ENCODE measurements at places on chromosomes 13 and 19.

DNA sequence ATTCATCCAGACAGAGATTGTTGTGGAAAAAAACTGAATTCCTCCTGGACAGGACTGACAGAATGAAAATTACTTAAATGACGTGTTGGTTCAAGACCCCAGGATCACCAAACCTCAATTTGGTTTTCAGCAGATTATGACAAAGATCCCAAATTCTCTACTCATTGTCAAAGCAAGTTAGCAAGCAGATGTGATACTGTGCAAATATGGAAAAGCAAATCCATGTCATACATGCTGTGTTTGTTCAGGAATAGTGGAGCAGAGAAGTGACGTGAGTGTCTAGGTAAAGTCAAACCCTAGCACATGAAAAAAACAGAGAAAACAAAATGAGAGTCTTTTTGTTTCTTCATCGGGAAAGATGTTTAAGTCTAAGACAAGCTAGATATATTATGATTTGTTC, 169.2 kb upstream of the NBEA start:
- H3K27me3 ChIP-seq: peaks cover 4% of the 10 kb centered on the region
- H3K27ac ChIP-seq: no peak overlapping the region
- no peak overlapping the region for H3K4me3 ChIP-seq
- peaks cover 10% of the 10 kb centered on the region for H3K4me1 ChIP-seq
- no peaks in the 10 kb centered on the region for H3K36me3 ChIP-seq
- DNase-seq: no peak

- H3K4me3 ChIP-seq: peak overlapping the region; percentile 71
- H3K27me3 ChIP-seq: no peaks in the 10 kb centered on the region
- peaks cover 13% of the 10 kb centered on the region for H3K36me3 ChIP-seq
Measured at GRCh38 chr13:98326291-98326690, 149.2 kb upstream of the RNF113B start.

GRCh38 chr13:112252804-112253590, 123.2 kb upstream of the SPACA7 start:
- DNase-seq: no peak
- no peaks in the 10 kb centered on the region for H3K36me3 ChIP-seq
- H3K27ac ChIP-seq: no peak overlapping the region
- no peak overlapping the region for H3K4me3 ChIP-seq
- H3K27me3 ChIP-seq: peaks cover 21% of the 10 kb centered on the region

GRCh38 chr19:54551293-54551692, 22.3 kb upstream of the LILRA2 start:
- H3K4me3 ChIP-seq: no peak overlapping the region
- peaks cover 7% of the 10 kb centered on the region for H3K36me3 ChIP-seq
- H3K4me1 ChIP-seq: no peaks in the 10 kb centered on the region
- peaks cover 8% of the 10 kb centered on the region for H3K27me3 ChIP-seq
- no peak overlapping the region for H3K27ac ChIP-seq
- DNase-seq: no peak

- no peak overlapping the region for H3K27ac ChIP-seq
- H3K27me3 ChIP-seq: peaks cover 6% of the 10 kb centered on the region
- H3K4me1 ChIP-seq: peaks cover 14% of the 10 kb centered on the region
- no peak overlapping the region for H3K4me3 ChIP-seq
Measured at GRCh38 chr19:5824751-5825150, 14.8 kb downstream of the FUT6 start.

GRCh38 chr13:74214321-74214720, 80.1 kb upstream of the KLF12 start:
- no peak overlapping the region for H3K4me3 ChIP-seq
- H3K27me3 ChIP-seq: no peaks in the 10 kb centered on the region
- H3K36me3 ChIP-seq: no peaks in the 10 kb centered on the region
- peaks cover 8% of the 10 kb centered on the region for H3K4me1 ChIP-seq

DNA sequence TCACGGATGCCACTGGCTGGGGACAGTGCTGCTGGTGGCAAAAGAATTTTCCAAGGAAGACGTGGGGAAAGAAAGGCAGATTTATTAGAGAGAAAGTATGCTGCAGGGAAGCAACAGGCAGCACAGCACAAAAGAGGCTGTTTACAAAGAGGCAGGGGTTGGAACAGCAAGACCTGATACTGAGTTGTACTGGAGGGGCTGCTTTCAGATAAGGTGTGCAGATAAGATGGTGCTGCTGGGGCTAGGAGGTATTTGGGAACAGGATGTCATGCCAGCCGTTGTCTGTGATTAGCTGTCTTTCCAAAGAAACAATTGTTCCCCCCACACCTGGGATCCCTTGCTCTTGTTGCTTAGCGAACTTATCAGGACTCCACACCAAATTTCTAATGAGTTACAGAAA, 2023.3 kb upstream of the PCDH20 start:
- H3K36me3 ChIP-seq: no peaks in the 10 kb centered on the region
- no peak overlapping the region for H3K4me3 ChIP-seq
- peaks cover 6% of the 10 kb centered on the region for H3K4me1 ChIP-seq
- H3K27ac ChIP-seq: peak overlapping the region; percentile 22
- DNase-seq: no peak

DNA sequence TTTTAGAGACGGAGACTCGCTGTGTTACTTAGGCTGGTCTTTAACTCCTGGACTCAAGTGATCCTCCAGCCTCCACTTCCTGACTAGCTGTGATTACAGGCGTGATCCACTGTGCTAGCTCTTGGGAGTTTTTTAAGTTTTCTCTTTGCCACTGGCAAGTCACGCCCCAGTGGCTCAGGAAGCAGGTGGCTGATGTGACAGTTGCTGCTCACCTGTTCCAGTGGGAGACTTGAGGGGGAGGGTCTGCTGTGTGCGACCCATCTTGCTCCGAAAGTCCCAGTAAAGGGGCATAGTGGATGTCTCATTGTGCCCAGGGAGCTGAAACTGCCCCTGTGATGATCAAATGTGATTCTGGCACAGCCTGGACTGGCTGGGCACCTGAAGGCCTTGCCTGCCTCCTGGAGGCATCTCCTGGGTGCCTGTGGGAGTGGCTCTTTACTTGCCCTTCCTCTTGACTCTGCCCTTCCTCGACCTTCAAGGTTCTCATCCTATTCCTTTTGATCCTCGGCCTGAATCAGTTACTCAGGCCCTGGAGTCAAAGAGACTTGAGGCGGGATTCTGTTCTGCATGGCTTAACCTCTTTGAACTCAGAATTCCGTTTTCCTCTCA, 7.8 kb downstream of the SMARCA4 start:
- H3K27me3 ChIP-seq: no peaks in the 10 kb centered on the region
- no peak for DNase-seq
- peak overlapping the region; percentile 98 for H3K27ac ChIP-seq
- H3K4me3 ChIP-seq: peak overlapping the region; percentile 2

- no peak overlapping the region for H3K27ac ChIP-seq
- DNase-seq: peak; percentile 76
Measured at GRCh38 chr13:40666933-40667621, 636 bp upstream of the FOXO1 start.

DNA sequence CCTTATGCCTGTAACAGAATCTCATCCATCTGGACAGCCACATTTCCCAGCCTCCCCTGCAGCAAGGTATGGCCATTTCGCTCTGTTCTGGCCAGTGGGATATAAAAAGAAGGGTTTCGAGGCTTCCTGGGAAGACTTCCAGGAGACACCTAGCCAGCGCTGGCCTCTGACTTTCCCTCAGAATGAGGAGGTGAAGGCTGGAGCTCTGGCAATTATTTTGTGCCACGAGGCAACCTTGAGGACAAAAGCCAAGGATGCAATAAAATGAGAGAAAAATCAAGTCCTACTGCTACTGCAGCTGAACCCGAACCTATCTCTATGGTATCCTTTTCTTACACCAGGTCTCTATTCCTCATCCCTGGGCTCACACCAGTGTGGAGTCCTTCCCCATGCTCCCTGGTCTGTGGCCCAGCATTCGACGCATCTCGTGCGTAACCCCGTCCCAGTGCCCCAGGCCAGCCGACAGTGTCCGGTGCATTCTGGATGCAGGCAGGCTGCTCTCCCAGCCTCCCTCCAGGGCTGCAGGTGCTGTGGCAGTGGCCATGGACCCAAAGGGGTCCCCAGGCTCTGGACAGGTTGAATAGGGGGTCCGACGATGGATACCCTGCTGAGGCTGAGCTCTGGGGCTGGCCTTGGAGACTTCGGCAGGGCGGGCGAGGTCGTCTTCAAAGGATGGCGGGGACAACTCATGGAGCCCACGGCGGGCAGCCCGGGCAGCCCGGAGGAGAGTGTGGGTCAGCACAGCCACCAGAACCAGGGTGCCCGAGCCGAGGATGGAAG, 12.2 kb downstream of the TMEM221 start:
- H3K4me1 ChIP-seq: no peaks in the 10 kb centered on the region
- no peak overlapping the region for H3K27ac ChIP-seq
- H3K27me3 ChIP-seq: peaks cover 12% of the 10 kb centered on the region
- DNase-seq: no peak
- H3K36me3 ChIP-seq: peaks cover 19% of the 10 kb centered on the region

GRCh38 chr13:75341028-75341427, 140.9 kb downstream of the TBC1D4 start:
- H3K36me3 ChIP-seq: peaks cover 18% of the 10 kb centered on the region
- no peak for DNase-seq
- no peaks in the 10 kb centered on the region for H3K4me1 ChIP-seq

- no peak overlapping the region for H3K27ac ChIP-seq
- H3K36me3 ChIP-seq: no peaks in the 10 kb centered on the region
- H3K4me3 ChIP-seq: no peak overlapping the region
- no peaks in the 10 kb centered on the region for H3K4me1 ChIP-seq
- no peak for DNase-seq
- H3K27me3 ChIP-seq: peaks cover 96% of the 10 kb centered on the region
Measured at GRCh38 chr19:3008994-3009393, 20.1 kb downstream of the TLE2 start.

DNA sequence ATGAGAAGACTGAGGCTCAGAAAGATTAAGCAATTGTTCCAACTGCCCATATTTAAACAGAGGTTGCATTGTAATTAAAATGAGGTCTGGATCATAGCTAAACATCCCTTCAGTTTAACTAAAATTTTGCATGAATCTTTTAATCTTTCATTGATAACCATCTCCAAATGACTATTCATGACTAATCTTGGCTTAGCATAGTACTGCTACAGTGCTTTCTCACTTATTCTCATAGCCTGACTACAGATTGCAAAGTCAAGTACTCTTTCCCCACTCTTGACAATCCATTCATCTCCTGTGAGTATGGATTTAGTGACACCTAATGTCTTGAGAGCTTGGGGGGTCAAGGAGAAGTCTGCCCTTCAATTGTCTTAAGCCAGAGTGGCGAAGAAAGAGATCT, 258.4 kb downstream of the RFC3 start:
- H3K4me3 ChIP-seq: no peak overlapping the region
- DNase-seq: no peak
- no peaks in the 10 kb centered on the region for H3K36me3 ChIP-seq
- no peaks in the 10 kb centered on the region for H3K4me1 ChIP-seq
- H3K27me3 ChIP-seq: no peaks in the 10 kb centered on the region

DNA sequence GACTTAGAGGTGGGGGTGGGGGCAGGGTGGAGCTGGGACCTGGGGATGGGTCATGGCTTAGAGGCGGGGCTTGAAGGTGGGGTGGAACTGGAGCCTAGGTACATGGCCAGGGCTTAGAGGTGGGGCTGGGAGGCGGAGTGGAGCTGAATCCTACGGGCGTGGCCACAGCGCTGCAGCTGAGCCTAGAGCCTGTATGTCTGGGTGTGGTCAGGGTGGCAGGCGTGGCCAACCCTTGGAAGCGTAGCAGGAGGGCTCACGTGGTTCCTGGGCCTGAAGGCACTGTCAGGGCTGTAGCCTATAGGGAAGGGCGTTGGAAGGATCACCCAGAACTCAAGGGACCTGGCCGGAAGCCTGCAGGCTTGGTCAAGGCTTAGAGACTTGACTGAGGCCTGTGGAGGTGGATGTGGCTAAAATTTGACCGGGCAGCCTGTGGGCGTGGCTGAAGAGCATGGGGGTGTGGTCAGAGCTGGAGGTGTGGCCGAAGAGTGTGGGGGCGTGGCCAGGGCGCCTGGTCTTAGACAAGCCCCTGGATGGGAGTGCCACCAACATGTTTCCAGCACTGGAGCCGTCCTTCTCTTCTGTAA, 24.3 kb downstream of the COLGALT1 start:
- H3K4me1 ChIP-seq: peaks cover 28% of the 10 kb centered on the region
- no peak overlapping the region for H3K4me3 ChIP-seq
- peaks cover 4% of the 10 kb centered on the region for H3K27me3 ChIP-seq
- H3K27ac ChIP-seq: peak overlapping the region; percentile 68

DNA sequence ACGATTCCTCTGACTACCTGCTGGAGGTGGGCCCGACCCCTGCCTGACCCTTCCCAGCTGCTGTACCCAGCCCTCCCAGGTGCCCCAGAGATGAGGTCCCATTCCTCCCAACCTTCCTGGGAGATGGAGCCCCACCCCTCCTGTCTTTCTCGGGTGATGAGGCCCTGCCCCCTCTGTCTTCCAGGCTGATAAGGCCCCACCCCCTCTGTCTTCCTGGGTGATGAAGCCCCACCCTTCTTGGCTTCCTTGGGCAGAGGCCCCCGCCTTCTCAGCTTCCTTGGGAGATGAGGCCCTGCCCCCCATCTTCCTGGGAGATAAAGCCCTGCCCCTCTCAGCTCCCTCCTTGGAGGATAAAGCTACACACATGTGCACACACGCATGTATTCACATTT, 47.9 kb downstream of the CERS4 start:
- no peak overlapping the region for H3K27ac ChIP-seq
- peaks cover 27% of the 10 kb centered on the region for H3K36me3 ChIP-seq
- H3K27me3 ChIP-seq: no peaks in the 10 kb centered on the region
- no peak overlapping the region for H3K4me3 ChIP-seq
- DNase-seq: no peak

DNA sequence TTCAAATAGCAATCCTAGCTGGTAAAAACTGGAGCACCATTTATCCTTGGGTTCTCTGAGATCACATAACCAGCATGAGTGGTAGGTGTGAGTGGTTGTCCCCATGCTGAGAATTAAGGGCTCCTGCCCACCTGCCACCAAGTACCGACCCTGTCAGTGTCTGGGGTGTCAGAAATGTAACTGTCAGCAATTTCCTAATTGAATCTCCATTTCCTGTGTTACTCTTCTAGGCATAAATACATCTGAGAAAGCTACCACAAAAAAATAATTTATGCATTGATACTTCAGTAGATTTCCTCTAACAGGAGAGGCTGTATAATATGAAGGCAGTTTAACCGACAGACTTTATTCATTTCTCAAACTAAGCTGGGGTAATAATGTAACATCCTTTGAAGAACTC, 25.1 kb downstream of the CPB2 start:
- peaks cover under 1% of the 10 kb centered on the region for H3K36me3 ChIP-seq
- no peaks in the 10 kb centered on the region for H3K27me3 ChIP-seq
- no peak overlapping the region for H3K27ac ChIP-seq

DNA sequence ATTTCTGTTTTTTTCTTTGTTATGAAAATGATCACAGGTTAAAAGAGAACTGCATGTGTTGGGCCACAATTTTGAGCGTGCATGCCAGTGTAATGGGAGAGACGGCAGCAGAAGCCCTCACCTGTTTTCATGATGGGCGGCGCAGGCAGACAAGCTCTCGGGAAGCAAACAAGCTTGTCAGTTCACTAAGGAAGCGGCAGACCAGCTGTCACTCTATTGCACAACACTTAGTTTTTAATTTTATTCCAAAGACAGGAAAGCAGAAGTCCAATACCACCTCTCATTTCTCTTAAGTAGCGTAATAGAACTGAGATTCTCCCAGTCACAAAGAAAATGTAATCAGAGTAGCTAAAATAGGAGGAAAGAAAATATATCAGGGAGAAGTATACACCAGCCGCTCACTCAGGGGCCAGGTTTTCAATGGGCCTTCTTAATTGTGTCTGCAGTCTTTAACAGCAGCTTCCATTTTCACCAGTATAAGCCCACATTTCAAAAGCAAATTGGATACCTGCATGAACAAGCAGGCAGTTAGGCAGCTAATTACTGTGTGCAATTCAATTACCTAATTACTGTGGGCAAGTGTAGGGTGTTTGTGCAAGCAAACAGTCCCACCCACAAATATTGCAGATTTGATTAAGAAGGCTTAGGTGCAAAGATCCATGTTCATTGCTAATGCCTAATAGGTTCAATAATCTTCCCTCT, 711.4 kb downstream of the DIAPH3 start:
- peaks cover 19% of the 10 kb centered on the region for H3K4me1 ChIP-seq
- H3K4me3 ChIP-seq: no peak overlapping the region
- no peak for DNase-seq
- peaks cover 10% of the 10 kb centered on the region for H3K27me3 ChIP-seq
- H3K36me3 ChIP-seq: no peaks in the 10 kb centered on the region
